ENCODE measurements at places on chromosomes 12 and 14.

- no peaks in the 10 kb centered on the region for H3K27me3 ChIP-seq
- H3K4me1 ChIP-seq: no peaks in the 10 kb centered on the region
- DNase-seq: no peak
Observed at GRCh38 chr14:39626589-39627576, 194.7 kb upstream of the FBXO33 start.

GRCh38 chr14:33901426-33902155 lies 49.3 kb downstream of the EGLN3 start:
- H3K36me3 ChIP-seq: no peaks in the 10 kb centered on the region
- no peak for DNase-seq
- no peak overlapping the region for H3K27ac ChIP-seq
- H3K4me3 ChIP-seq: no peak overlapping the region
- H3K27me3 ChIP-seq: no peaks in the 10 kb centered on the region

- no peaks in the 10 kb centered on the region for H3K27me3 ChIP-seq
- no peak for DNase-seq
- no peak overlapping the region for H3K27ac ChIP-seq
- no peak overlapping the region for H3K4me3 ChIP-seq
- H3K36me3 ChIP-seq: no peaks in the 10 kb centered on the region
Observed at GRCh38 chr12:104090685-104091084, 26.4 kb downstream of the HCFC2 start.

GRCh38 chr12:5783289-5783920 lies 161.7 kb downstream of the ANO2 start:
- H3K4me3 ChIP-seq: no peak overlapping the region
- no peaks in the 10 kb centered on the region for H3K36me3 ChIP-seq
- no peaks in the 10 kb centered on the region for H3K27me3 ChIP-seq
- no peak overlapping the region for H3K27ac ChIP-seq

DNA sequence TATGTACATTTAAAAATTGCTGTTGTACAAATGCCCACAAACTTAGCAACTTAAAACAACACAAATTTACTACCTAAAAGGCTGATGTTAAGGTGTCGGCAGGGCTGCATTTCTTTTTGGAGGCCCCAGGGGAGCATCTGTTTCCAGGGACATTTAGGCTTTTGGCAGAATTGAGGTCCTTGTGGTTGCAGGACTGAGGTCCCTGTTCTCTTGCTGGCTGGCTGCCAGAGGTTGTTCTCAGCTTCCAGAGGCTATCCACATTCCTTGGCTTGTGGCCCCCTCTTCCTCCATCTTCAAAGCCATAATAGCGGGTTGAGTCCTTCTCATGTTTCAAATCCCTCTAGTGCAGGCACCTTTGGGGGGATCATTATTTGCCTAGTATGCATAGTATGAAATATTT lies 22.4 kb upstream of the KRT83 start:
- no peak for DNase-seq
- H3K4me3 ChIP-seq: no peak overlapping the region
- peaks cover 5% of the 10 kb centered on the region for H3K27me3 ChIP-seq
- no peak overlapping the region for H3K27ac ChIP-seq
- no peaks in the 10 kb centered on the region for H3K4me1 ChIP-seq

GRCh38 chr14:95294834-95295599 lies 24.7 kb downstream of the CLMN start:
- no peak overlapping the region for H3K4me3 ChIP-seq
- DNase-seq: no peak
- peaks cover 4% of the 10 kb centered on the region for H3K4me1 ChIP-seq
- H3K27ac ChIP-seq: no peak overlapping the region

GRCh38 chr14:95915330-95915729 lies 38.7 kb downstream of the TUNAR start:
- no peaks in the 10 kb centered on the region for H3K4me1 ChIP-seq
- H3K4me3 ChIP-seq: no peak overlapping the region
- H3K27ac ChIP-seq: no peak overlapping the region
- DNase-seq: no peak
- H3K27me3 ChIP-seq: peaks cover 27% of the 10 kb centered on the region
